ENCODE measurements at places on chromosomes 4 and X.

GRCh38 chrX:39396358-39396995, 595.2 kb downstream of the MID1IP1 start:
- no peak for DNase-seq

GRCh38 chrX:28329156-28329555, 258.1 kb upstream of the IL1RAPL1 start:
- DNase-seq, result no peak

DNA sequence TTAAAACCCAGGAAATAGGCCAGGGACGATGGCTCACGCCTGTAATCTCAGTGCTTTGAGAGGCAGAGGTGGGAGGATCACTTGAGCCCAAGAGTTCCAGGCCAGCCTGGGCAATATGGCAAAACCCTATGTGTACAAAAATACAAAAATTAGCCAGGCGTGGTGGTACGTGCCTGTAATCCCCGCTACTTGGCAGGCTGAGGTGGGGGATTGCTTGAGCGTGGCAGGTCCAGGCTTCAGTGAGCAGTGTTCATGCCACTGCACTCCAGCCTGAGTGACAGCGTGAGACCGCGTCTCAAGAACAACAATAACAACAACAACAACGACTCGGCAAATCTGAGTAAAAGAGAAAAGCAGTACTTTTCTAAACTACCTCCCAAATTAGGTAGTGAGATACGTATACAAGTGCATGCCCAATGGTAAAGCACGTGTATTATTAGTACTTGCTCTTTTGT, 13.0 kb upstream of the NDUFC1 start:
- no peak for DNase-seq

- no peak for DNase-seq
These were observed 119.7 kb downstream of the FRYL start for GRCh38 chr4:48660347-48660746.

DNA sequence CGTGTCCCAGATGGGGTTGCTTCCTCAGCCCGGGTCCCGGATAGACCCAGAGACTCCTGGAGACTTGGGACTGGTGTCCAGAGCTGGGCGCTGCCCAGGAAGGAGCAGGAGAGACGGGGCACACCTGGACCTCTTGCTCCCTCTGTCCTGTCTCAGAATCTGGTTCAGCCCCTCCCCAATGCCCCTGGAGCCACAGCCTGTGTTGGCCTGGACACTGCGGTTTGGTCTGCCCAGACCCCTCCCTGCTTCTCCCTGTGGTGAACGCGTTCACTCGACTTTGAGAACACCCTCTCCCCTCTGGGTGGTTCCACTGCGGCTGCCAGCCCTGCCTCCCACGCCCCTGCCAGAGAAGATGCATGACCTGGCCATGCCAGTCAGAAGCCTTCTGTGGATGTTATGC, 111.1 kb downstream of the HMX1 start:
- no peak for DNase-seq

GRCh38 chr4:175378372-175378771, 433.7 kb downstream of the GPM6A start:
- DNase-seq, result no peak

GRCh38 chrX:71534773-71535544, 2.1 kb downstream of the OGT start:
- no peak for DNase-seq

- DNase-seq, result no peak
These were observed 2.2 kb downstream of the GRID2 start for GRCh38 chr4:92305878-92306520.

GRCh38 chr4:38743866-38744265, 38.9 kb downstream of the TLR10 start:
- DNase-seq, result no peak

DNA sequence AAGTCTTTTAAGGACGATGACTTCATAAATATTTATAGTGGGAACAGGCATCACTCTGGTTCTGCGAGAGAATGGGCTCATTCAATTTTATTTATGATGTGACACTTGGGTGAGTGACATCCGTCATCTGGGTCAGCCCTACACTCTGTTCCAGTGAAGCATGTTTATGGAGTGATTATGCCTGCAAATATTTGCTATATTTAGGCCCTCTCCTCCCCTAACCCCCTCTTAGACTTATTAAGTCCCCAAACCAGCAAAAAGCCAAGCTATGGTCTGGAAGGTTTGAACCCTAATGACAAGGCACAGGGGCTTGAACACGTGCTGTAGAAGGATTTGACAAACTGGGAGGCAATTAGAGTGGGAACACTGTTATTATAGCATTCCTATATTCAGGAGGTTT, 55.9 kb downstream of the C4orf51 start:
- no peak for DNase-seq

GRCh38 chrX:136086521-136086920, 60.8 kb upstream of the FHL1 start:
- DNase-seq, result no peak

DNA sequence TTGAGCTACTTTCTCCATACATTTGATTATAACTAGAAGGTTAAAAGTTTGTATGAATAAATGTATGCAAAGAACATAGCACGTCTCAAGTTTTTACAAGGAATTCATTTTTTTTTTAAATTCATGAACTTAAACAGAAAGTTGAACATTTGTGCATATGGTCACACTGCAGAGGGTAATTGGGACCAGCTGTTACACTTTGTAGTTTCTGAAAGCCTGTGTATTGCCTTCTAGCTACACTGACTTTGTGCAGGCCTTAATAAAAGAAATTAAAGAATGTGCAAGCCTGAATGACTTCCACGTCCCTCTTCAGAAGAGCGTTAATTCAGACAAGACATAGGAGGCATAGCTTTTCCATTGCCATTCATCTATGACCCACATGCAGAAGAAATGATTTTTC, 153.1 kb upstream of the PCDH18 start:
- no peak for DNase-seq

DNA sequence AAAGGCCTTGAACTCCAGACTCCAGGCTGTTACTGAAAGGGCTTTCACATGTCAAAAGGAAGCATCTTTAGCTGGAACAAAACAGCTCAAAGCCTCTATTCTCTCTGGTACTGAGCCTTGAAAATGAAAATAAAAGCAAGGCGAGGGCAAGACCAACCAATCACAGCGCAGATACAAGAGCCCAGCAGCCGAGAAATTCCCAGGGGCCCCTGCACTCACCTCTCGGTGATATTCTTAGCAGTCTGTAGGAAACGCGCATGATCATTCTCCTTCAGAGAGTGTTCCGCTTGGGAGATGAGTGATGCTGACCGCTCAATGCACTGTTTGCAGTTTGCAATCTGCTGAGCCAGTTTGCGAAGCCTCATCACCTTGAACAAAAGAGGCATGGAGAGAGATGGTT, 138.1 kb downstream of the MID1 start:
- DNase-seq, result no peak

GRCh38 chr4:147924604-147925412, 192.9 kb downstream of the ARHGAP10 start:
- no peak for DNase-seq

GRCh38 chr4:145481164-145481941, at the start of gene SMAD1:
SMAD1 (plus strand) TSS chr4:145481853; CDS start chr4:145514614, 32,761 bp downstream.
- DNase-seq, result peak; percentile 24

GRCh38 chrX:37993837-37994619, 12.3 kb upstream of the SYTL5 start:
- no peak for DNase-seq

DNA sequence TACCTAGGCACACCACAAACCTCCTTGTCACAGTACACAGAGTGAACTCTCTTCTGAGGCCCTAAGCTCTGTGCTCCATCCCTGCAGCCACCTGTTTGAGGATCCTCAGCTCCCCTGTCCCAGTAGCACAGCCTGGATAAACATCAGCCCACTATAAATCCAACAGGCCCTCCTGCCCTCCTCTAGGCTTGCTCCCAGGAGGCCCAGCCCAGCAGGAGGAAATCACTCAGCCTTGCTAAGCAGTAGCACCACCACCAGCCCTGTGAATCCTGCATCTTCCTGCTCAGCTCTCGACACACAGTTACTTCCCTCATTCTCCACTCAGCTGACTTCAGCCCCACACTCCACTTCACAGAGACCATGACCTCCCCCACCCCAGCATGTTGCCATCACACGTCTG, 273.9 kb downstream of the BCOR start:
- DNase-seq, result no peak

DNA sequence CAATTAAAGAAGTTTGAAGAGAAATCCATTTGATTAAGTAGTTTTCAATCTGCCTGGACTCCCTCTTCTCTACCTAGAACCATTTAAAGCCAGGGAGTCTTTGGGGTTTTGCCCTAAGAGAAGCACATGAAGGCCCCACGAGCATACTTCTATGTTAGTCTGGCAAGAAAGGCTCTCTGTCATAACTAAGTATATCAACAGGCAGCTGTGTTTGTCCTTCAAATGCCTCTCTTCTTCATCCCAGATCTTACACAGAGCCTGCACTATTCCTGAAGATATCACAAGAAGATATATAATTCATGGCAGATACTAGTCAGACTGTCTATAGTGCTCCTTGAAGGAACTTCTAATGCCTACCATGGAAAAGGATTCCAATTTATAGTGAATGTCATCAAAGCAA, 206.2 kb downstream of the PRDM5 start:
- DNase-seq, result no peak

GRCh38 chrX:19839770-19840254, 47.6 kb downstream of the SH3KBP1 start:
- DNase-seq, result no peak

GRCh38 chr4:173426064-173426463, 27.1 kb upstream of the SCRG1 start:
- DNase-seq, result no peak

DNA sequence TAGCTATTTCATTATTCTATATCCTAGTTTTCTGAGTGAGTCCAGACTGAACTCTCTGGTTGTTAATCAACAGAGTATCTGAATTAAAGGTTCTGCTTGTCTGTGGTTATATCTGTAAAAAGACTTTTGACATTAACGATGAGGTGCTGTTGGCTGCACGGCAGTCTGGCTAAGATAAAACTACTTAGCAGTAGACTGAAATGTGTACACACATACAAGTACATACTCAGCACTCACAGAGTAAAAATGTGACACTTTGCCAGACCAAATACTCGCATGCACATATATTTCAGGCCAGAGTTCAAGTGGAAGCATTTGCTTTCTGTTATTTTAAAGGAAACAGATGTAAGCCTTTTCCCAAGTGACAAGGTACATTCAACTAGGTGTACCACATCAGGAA, 80.5 kb downstream of the PRDM5 start:
- no peak for DNase-seq

DNA sequence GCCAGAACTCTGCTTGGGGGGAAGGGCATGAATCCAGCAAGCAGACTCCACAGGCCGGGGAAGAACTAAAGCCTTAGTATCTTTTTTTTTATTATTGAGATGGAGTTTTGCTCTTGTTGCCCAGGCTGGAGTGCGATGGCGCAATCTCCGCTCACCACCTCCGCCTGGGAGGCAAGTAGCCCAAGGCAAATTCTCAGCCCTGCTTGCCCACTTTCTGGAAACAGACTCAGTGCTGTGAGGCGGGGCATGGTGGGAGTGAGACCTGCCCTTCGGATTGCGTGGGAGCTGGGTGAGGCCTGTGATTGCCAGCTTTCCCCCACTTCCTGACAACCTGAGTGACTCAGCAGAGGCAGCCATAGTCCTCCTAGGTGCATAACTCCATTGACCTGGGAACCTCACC, 348.8 kb downstream of the GASK1B start:
- no peak for DNase-seq

GRCh38 chrX:15814771-15815365, 24.6 kb downstream of the ZRSR2 start:
- DNase-seq, result no peak

DNA sequence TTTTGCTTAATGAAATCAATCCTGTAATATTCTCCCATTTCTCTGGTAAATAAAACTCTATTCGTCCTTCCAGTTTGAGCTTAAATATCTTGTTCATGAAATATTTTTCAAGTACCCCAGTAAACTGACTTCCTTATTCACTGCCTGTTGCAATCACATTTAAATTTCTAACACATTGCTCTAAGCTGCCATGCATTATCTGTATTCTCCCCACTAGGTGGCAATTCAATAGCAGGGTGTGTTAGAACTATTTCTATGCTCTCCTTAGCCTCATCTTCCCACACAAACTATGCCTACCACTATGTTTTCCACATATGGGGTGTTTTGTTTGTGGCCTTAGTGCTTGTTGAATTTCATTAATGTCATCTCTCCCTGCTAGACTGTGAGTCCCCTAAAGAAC, 377.1 kb upstream of the HS3ST1 start:
- no peak for DNase-seq

- no peak for DNase-seq
These were observed 176.5 kb upstream of the CLNK start for GRCh38 chr4:10861036-10861435.

DNA sequence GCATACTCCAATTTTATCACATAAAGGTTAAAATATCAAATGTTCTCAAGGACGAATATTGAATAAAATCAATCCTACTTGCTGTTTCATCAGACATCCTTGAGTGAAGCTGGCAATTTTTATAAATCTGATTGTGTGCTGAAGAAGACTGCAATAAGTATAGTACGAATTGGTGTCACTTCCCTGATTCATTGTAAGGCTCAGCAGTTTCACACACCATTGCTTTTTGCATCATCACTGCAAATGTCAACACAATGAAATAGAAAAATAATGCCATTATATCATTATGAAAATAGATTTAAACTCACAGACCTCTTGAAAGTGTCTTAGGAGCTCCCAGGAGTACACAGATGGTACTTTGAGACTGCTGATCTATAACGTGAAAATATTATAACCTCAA, 172.5 kb downstream of the ANKRD50 start:
- DNase-seq, result no peak

DNA sequence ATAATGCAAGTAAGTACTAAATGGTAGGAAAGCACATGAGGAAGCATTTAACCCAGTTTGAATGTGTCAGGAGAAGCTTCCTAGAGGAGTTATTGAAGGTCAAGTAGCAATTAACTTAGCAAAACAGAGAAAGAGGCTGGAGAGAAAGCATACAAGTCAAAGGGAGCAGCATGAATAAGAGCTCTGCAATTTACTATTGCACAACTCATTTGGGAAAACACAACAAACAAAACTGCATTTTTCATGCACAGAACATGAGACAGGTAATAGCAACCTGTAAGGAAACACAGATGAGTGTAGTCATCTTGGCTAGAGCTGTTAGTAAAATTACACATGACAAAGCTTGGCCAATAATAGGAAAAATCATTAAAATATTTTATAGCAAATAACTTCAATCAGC, 538.1 kb downstream of the PPP4R3C start:
- DNase-seq, result no peak

DNA sequence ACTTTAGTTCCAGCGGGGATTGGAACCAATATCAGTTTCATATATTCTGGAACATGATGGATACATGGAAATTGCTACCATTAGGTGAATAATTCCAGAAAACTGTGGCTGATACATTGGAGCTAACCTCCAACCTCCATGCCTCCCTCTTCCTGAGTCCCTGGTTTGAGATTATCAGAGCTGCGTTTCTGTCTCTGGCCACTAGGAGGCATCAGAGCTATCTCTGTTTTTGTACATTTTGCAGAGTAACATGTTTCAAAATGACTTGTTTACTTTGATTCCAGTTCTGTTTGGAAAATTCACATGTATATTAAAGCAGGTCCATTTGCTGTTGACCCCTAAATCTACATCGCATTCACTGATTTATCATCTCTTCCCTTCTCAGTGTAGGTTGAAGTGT, 2.4 kb upstream of the RAB40AL start:
- DNase-seq, result peak; percentile 33

GRCh38 chrX:10630320-10630719, 9.9 kb upstream of the MID1 start:
- DNase-seq, result no peak

Measured in activated CD8-positive, alpha-beta memory T cell treated with anti-CD3 and anti-CD28 coated beads, Interleukin-2, amount 50 U/mL, for 4 hours (primary cell).